ENCODE measurements at places on chromosomes 2 and 18.

DNA sequence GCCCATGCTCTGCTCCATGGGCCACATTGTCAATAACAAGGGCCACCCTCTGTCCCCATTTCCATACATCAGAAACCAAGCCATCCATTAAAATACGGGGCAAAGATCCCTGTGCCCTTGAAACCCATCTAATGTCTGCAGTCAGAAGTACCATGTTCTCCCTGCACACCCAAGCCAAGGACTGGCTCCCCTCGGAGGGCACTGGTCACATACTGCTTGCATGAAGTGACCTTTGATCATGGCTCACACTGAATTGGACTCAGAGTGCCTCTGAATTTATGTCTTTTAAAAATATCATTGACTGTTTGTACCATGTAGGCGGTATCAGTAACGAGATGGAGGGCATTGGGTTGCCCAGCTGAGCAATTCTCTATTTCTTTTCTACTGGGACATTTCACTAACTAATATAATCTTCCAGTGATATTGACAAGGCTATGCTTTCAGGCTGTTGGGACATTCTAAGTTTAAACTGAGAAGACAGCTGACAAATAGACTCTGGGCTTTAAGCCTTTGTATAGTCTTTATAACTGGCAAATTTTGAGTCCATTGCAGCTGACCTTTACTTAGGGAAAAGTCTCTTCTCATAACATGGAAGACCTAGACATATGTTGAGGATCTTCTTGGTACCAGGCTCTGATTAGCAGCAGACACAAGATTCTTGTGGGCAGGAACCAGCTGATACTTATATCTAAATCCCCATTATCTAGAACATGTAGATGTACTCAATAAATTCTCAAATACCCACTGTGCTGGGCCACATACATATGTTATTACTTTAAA lies 214.3 kb downstream of the MYCN start:
- DNase-seq: no peak

DNA sequence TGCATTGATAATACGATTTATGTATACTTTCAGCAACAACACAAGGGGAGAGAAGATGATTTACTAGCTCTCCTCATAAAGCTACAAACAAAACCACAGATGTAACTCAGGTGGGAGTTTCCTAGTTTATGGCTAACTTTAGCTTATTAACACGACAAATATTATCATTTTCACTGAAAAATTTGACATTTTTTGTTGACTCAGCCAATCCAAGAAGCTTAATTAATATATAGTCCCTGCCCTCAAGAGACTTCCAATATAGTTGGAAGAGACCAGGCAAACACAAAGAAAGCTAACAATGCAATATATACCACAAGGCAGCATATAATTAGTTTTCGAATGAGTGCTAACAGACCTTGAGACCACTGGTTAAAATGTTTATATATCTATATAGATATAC lies 775 bp downstream of the WDR12 start:
- no peak for DNase-seq

GRCh38 chr2:3110994-3111666 lies 266.5 kb downstream of the EIPR1 start:
- DNase-seq: no peak

- DNase-seq: no peak
These were observed 185.9 kb downstream of the PDE1A start for GRCh38 chr2:182240862-182241371.

- no peak for DNase-seq
These were observed 721 bp downstream of the MCEE start for GRCh38 chr2:71129114-71129901.

GRCh38 chr2:231034291-231034882 lies 2.9 kb upstream of the C2orf72 start:
- no peak for DNase-seq

GRCh38 chr2:240784629-240785423 lies 35.2 kb downstream of the KIF1A start:
- no peak for DNase-seq

GRCh38 chr2:33929467-33929866 lies 330.4 kb upstream of the FAM98A start:
- DNase-seq: no peak

GRCh38 chr2:38301340-38301968 lies 75.6 kb downstream of the ATL2 start:
- peak; percentile 16 for DNase-seq

GRCh38 chr2:31475692-31476091 lies 61.1 kb upstream of the XDH start:
- no peak for DNase-seq

DNA sequence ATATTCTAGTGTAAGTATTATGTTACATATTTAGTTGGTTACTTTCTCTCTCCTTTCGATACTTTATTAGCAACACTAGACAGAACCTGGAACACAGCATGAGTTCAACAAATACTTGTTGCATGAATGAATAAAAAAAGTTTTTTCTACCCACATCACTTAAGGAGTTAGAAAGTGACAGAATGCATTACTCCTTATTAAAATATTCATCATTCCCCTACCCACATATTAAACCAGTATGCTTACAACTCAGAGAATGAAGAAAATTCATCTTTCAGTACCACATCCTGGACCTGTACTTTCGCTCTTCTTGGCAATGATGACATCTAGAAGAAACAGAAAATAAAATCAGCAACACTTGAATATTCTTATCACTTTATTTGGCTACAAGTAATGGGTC lies 6.0 kb downstream of the SRBD1 start:
- no peak for DNase-seq

DNA sequence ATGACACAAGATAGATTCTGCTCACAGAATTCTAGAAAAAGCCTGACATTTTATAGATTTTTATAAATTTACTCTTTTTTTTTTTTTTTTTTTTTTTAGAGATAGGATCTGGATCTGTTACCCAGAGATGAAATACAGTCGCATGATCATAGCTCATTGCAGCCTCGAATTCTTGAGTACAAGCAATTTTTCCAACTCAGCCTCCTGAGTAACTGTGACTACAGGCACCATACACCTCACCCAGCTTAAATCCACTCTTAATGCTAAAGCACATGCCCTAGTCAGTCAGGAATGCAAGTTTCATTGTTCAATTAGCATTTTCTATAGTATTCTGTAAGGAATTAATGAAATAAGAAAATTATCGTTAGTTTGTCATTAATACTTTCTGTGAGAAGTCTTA lies 32.1 kb upstream of the WDR75 start:
- no peak for DNase-seq

DNA sequence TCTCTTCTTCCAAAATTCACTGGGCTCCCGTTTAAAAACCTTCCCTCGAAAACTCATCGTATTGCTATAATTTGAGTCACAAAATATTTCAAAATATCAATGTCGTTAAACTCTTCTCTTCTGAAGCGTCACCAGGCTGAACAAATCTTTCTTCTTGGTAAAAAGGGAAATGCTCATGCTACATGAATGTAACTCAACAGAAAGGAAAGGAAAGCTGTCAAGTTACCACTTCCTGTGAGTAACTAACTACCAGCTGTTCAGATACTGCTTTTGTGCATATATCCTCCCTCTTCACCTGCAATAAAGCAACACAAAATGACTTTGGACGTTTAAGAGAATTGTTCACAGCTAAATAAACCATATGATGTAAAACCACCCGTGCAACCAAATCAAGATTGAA lies 95.4 kb downstream of the DOCK10 start:
- DNase-seq: no peak

- DNase-seq: no peak
These were observed 264.2 kb downstream of the SS18 start for GRCh38 chr18:25825979-25826776.

DNA sequence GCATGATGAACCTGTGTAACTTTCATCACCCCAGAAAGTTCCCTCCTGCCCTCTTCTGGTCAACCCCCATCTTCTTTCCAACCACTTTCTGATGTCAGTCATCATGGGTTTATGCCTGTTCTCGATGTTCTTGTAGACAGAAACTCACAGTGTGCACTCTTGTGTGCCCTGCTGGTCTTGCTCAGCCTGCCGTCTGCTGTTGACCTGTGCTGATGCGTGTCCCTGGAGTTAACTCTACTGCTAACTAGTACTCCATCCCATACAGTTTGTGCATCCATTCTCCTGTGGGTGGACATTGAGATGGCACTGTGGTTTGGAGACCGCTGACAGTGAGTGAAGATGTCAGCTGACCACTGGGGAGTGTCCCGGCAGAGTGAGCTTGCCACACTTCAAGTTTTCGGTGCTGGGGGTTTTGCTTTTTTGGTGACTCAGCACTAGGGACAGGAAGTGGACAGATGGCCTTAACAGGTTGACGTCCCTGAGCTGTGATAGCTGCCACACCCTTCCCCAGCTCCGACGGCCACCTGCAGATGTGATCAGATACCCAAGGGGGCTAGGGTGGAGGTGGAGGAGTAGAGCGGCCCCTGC lies 14.8 kb downstream of the KLHL29 start:
- DNase-seq: no peak

DNA sequence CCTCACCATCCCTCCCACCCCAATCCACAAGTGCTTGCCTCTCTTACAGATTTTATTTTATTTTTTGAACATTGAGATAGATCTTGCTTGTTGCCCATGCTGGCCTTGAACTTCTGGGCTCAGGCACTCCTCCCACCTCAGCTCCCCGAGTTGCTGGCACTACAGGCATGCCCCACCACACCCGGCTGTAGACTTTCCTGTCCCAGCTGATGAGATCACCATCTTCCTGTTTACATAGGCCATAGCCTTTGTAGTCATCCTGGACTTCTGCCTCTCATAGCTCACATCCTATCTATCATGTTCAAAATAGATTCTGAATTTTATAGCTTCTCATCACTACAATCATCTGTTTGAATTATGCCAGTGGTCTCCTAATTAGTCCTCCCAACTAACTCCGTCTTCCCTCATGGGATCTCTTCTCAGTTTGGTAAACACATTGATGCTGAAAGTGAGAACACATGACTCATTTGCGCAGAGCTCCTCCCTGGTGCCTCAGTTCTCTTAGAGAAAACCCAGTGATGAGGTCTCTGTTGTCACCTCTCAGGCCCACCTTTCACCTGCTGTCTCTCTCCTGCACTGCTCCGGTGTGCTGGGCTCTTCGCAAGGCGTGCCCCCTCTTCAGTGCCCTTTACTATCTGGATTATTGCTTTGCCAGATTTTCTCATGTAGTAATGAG lies 243.0 kb downstream of the ZNF407 start:
- DNase-seq: no peak

DNA sequence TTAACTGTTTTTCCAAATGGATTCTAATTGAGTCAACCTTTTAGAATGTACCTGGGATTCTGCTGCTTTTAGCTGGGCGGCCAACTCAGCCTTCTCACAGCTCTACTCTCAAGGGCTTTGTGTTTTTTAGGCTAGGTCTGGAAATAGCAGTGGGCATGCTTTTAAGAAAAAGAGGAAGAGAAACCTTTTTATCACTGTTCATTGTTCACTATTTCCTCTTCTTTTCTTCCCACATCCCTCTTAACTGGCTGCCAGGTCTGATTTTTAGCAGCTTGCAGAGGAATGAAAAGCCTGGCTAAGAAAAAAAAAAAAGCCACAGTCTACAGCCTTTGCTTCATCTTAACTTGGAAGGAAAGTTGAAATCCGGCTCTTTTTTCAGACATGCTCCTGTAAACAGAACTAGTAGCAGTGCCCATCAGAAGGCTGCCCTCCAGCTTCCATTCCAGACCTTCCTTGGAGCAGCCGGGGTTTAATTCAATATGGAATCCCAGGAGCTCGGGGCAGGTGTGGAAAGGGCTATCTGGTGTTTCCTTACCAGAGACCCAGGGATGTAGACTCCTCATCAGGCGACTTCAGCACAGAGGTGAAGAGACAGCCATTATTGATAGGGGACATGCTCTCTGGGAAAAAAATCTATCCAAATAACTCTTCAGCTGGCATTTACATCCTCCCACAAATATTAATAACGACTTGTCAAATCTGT lies 230.7 kb downstream of the MYO3B start:
- no peak for DNase-seq

DNA sequence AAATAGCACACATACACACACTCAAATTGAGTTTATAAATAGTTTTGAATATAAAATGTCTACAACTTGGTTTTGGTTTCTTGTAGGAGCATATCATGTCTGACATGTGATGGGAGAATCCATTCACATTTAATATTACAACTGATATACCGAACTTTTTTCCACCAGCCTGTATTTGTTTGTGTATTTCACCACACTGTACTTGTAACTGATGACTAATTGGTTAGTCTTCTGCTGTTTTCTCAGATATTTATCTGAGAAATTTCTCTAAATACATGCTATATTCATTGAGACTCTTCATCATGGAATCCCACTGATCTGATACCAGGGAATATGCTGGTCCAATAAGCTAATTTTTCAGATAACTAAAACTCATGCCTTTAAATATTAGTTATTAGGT lies 56.3 kb upstream of the UBXN4 start:
- DNase-seq: no peak

- DNase-seq: no peak
These were observed 53.1 kb downstream of the SLC4A5 start for GRCh38 chr2:74290066-74290465.

GRCh38 chr2:188720811-188721605 lies 253.2 kb upstream of the COL3A1 start:
- DNase-seq: no peak

GRCh38 chr2:173354582-173355131 lies at the start of gene CDCA7:
TSS of gene CDCA7 (plus strand) at chr2:173354872. CDS start at chr2:173354964, 92 bp downstream.
- DNase-seq: peak; percentile 59

DNA sequence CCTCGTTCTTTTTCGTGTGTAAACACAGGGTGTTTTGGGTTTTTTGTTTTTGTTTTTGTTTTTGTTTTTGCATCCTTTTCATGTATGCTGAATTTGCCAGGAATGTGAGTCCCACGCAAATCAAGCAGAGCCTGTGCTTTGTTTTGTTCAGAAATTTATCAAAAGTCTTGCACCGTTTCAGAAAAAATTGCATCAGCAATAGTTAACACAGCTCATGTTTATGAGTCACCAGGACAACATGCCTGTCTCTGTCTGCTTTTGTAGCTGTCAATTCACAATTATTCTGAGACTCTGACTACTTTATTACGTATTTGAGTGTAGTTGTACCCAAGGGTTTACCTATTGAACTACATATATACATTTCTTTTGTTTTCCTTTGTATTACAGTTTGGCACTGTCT lies 38.3 kb downstream of the MRPL44 start:
- no peak for DNase-seq

DNA sequence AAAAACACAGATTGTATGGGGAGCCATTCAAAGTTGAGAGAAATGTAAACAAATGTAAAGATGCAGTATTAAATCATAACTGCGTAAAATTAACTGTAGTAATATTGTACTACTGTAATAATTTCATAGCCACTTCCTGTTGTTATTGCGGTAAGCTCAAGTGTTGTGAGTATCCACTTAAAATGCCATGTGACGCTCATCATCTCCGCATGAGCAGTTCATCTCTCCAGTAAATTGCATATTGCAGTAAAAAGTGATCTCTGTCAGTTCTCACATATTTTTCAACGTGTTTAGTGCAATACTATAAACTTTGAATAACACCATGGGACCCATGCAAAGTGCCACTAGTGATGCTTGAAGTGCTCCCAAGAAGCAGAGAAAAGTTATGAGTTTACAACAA lies 41.8 kb upstream of the SP3 start:
- DNase-seq: no peak

All from activated naive CD4-positive, alpha-beta T cell treated with Interleukin-2 at 50 U/mL for 16 hours (primary cell).